Non-pigmented ciliary epithelial cell (primary cell): ENCODE measurements at places on chromosomes 7 and 10.

DNA sequence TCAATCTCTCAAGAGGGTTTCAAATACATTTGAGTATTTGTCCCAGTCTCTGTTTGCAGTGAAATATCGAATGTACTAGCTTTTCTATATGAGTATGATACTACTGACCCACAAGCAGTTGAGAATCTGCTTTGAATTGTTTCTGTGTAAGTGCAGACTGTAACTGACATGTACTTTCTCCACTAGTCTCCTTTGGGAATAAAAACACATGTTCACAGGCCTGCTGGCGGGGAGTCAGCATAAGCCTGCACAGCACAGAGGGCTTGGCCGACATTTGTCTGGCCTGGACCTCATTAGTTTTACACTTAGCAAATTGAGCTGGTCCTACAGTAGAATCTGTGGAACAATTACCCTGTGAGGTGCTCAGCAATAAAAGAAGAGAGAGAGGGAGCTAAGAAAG, 72.6 kb downstream of the ITGB8 start:
- no peak for DNase-seq

GRCh38 chr7:98995523-98996149, 117.3 kb downstream of the TRRAP start:
- no peak for DNase-seq

- no peak for DNase-seq
Measured at GRCh38 chr7:81110673-81111072, 191.8 kb upstream of the SEMA3C start.

- no peak for DNase-seq
Measured at GRCh38 chr7:118863966-118864365, 639.5 kb downstream of the ANKRD7 start.

- DNase-seq = no peak
Measured at GRCh38 chr7:110888641-110889040, 202.3 kb upstream of the LRRN3 start.

GRCh38 chr10:69451209-69451783, at the start of gene TSPAN15:
TSPAN15 (plus strand) TSS chr10:69451465; CDS start chr10:69451595, 130 bp downstream.
- DNase-seq = no peak

DNA sequence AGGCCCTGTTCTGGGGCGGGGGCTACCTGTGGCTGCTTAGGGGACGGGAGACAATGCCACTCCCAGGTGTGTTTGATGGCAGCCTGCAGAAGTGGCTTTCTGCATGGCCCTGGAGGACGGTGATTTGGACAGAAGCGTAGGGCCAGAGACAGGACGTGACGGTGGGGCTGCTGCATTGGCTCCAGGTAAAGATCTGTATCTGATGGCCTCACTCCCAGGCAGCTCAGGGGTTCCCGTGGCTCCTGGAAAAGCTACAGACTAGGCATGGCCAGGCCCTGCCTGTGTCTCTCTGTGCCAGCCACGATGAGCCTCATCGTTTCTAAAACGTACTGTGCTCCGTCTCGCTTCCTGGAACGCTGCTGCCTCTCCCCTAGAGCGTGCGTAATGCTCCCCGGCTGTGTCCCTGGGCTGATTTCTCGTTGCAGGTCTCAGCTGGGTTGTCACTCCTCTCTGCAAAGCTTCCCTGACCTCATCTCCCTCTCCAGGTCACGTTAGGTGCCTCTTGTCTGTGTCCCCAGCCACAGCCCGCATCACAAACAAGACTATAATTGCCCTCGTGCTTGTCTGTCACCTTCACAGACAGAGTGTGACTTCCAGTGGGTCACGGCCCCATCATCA, 12.6 kb downstream of the GTF2IRD1 start:
- no peak for DNase-seq

DNA sequence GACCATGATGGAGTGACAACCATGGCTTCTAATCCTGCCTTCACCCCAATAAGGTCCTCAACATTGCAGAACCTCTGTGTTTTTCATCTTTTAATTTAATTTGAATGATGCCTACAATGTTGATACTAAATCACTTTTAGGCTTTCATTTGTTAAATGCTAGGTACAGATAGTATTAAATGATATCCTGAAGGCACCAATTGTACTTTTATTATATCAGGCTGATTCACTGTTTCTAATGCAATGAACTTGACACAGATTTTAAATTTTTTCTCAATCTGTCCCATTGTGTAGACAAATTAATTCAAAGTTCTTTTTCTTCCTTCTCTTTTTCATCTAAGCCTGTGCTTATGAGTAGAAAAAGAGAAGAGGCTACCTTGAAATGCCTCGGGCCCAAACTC, 5.2 kb downstream of the EPDR1 start:
- no peak for DNase-seq

GRCh38 chr10:95404462-95404858, 113.7 kb upstream of the PDLIM1 start:
- DNase-seq = no peak

DNA sequence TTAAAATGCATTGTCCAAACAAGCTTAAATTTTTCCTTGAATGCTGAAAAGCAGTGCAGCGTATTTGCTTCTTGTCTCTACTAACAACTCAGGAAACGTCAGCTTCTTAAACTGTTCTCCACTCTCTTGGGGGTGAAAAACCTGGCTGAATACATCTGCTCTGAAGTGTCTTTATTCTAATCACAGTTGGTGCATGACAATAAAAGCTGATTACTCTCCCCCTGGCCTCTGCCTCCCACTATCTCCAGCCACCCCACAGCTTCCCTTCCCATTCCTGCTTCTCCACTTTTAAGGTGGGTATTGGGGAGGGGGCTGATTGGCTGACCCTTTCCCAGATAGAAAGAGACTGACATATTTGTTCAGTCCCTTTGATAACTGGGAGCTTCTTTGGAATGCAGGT, 456.0 kb downstream of the SORCS1 start:
- no peak for DNase-seq

- no peak for DNase-seq
Measured at GRCh38 chr7:43535031-43535451, 47.9 kb upstream of the STK17A start.

GRCh38 chr10:96622013-96622787, 35.4 kb upstream of the TM9SF3 start:
- DNase-seq = no peak

DNA sequence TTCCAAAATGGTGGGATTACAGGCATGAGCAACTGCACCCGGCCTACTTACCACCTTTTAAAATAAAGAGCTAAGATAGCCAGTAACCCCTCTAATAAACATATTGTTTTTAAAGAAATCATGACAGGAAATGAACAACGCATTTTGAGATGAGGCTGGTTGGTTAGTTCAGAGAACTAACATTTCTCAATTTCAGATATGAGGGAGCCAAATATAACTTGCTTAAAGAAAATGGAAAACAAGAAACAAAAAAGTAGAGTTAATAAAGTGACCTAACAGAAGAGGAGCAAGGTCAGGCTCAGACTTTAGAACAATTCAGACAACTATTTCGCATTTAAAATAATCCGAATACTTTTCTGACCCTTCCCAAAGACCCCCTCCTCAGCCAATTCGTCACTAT, 254.9 kb upstream of the PHF14 start:
- no peak for DNase-seq

DNA sequence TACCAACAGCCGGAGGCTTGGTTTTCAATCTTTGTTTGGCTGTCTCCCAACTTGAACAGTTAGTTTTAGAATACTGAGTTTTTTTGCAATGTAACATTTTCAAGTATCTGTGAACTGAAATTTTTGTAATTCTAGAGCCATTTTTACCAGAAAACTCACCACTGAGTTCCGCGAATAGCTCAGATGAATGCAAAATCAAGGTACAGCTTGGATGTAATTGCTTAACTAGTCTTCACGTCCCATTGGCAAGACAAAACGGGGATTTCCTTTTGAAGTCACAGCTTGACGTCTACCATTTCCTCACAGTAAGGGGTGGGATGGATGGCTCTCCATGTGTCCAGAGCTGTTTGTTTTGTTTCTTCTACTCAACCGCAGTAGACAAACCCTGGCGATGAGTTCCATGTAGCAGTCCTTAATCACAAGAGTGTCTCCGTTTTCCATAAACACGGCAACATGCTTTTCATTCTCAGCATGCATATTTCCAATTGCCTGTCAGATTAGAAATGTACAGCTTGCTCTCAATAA, 55.8 kb upstream of the FGFR2 start:
- no peak for DNase-seq

DNA sequence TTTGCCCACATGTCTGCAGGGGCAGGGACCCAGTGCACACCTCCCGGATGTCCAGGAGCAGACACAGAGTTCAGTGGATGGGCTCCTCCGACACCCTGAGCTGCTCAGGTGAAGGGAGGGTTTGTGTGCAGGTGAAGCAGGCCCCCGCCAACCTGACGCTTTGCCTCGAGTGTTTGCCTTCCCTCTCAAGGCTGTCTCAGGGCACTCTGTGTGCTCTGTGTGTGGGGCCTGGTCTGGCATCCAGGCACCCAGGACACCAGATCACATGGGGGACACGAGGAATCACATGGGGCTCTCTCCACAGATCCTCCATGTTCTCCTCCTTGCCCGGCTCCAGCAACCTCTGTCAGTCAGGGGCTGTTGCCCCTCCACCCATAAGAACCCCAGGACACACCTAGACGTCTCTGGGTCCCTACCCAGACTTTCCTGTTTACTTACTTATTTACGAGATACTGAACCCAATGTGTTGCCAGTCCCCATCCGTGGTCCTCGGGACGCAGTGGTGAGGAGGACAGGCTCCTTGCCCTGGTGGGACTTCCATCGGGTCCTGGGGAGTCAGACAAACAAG, 99.5 kb downstream of the HTR5A start:
- DNase-seq = no peak

- no peak for DNase-seq
Measured at GRCh38 chr7:107879400-107880035, 11.5 kb upstream of the DLD start.

DNA sequence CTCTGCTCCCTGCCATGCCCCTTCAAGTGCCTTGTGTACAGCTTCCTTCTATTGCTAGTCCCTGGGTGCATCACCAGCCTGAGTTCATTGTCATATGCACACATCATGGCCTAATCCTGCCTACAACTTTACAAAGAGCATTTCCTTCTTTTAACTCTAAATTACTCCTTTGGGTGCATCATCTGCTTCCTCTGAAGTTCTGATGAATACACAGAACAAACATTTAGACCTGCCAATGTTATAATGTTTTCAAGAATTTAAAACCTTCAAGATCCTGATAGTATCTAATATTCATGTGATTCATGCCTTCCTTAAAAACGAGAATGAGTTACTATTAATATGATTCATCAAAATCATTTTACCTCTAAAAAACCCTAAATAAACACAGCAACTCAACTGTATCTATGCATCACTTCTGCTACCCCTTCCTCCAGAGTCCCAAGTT, 357.1 kb downstream of the MAGI2 start:
- no peak for DNase-seq

DNA sequence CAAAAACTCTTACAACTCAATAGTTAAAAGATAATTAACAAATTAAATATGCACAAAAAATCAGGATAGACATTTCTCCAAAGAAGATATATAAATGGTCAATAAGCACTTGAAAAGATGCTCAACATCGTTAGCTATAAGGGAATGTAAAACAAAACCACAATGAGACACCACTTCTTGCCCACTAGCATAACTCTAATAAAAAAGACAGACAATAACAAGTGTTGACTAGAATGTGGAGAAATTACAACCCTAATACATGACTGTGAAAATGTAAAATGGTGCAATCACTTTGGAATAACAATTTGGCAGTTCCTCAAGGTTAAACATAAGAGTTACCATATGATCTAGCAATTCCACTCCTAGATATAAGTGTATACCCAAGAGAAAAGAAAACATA, 74.3 kb upstream of the PCGF5 start:
- no peak for DNase-seq

- no peak for DNase-seq
Measured at GRCh38 chr10:65350611-65351010, 1575.2 kb upstream of the LRRTM3 start.

DNA sequence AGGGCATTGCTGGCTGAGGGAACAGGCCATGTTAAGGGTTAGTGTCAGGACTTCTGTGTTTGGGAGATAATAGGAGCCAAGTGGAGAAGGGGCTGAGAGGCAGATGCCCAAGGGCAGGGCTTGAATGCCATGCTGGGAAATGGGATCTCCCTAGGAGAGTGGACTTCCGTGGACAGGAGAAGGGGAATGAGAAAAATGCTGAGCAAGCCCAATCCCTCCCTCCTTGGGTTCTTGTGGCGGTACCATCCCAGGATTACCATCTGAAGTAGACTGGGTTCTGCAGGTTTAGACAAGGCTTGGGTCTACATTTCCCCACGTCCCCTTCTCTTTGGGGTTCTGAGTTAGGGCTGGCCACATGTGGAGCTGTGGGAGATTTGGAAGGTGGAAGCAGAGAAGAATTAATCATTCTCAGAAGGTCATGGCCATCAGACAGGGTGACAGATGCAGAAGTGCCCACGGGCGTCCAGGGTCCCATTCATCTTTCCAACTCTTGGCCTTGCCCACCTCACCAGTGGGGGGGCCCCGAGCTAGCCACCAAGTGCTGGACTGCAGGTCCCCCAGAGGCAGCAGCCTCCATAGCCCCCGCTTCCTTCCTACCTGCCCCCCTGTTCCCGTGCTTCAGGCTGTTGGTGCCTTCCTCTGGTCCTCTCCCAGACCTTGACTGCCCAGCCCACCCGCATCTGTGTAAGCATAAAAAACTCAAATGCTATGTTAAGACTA, 354.8 kb downstream of the RPS24 start:
- DNase-seq = no peak

GRCh38 chr7:157058701-157059100, 48.2 kb upstream of the MNX1 start:
- DNase-seq = no peak

GRCh38 chr7:24717694-24718320, 39.5 kb downstream of the GSDME start:
- DNase-seq = no peak

DNA sequence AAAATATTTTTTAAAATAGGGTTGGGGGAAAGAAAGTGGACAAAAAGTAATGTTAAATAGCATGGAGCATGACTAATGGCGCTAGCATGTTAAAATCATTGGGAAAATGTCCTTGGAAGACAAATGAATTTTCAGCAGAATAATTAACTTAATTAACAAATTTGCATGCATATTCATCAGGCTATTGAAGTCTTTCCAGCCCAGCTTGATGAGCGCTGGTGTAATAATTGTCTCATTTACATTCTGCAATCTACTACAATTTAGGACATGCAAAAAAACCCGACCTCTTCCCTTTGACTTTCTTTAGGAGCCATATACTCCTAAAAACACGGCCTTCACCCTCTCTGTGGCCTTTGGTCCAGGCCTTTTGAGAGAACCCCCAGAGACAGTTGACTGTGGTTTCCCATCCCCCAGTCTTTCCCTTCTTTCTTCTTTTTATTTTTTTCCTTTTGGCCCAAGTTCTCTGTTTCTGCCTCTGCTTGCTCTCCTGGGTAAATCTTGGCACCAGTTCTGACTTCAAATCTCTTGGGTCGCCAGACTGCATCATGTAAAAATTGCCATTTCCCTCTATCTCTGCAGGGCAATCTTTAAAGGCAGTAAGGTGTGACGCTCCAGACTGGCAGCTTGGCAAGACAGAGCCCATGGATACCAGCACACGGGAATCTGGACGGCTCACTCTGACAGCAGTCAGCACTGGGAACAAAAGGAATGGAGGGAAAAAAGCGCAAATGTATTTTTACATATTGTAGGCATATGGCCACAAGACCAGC, 105.5 kb downstream of the NEUROD6 start:
- no peak for DNase-seq
